Stimulated activated CD4-positive, alpha-beta T cell treated with anti-CD3 and anti-CD28 coated beads, Interleukin-1b, Interleukin-23, amount 100 ng/mL, for 4 hours (primary cell): ENCODE measurements at places on chromosomes 12 and 14.
A peak's percentile ranks its signal among the peaks of the same experiment; 100 is the strongest.

DNA sequence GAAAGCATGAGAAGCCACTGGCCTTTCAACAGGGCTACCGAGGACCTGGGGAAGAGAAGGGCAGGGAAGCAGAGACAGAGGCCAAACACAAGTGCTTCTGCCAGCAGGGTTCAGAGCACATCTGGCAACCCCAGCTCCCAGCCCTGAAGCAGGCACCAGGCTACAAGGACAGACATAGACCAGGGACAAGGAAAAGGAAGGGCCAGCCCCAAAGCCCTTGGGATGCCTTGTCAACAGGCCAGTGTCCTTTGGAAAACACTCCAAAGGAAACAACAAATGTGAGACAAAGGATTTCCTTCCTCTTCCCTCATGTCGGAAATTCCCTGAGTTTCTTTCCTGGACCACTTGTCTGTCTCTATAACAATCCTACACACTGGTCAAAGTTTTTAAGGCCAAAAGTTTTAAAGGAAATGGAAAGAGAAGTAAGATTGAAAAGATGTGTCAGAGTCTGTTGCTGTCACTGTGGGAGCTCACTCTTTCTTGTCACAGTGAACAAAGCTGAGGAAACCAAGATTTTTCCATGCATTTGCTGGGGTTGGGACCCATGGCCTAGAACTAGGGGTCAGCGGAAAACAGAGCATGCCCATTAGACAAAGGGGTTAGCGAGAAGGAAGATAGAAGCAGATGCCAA is 59.4 kb downstream of the TTC9 start:
- no peak for DNase-seq

- DNase-seq = no peak
Observed at GRCh38 chr12:96078231-96079135, 43.1 kb upstream of the LTA4H start.

GRCh38 chr12:90801776-90802175 is 153.2 kb downstream of the CCER1 start:
- DNase-seq = no peak

- DNase-seq = no peak
Observed at GRCh38 chr12:76449993-76450392, 101.8 kb upstream of the BBS10 start.

- no peak for DNase-seq
Observed at GRCh38 chr12:98154850-98155249, 360.5 kb upstream of the TMPO start.

- no peak for DNase-seq
Observed at GRCh38 chr14:103156651-103157378, 33.6 kb downstream of the TNFAIP2 start.

GRCh38 chr12:106303202-106303820 is 778 bp downstream of the TCP11L2 start:
- DNase-seq = peak; percentile 52

- no peak for DNase-seq
Observed at GRCh38 chr14:31560759-31561154, 447 bp upstream of the NUBPL start.

GRCh38 chr14:79911744-79912143 is 299.6 kb downstream of the DIO2 start:
- DNase-seq = no peak

DNA sequence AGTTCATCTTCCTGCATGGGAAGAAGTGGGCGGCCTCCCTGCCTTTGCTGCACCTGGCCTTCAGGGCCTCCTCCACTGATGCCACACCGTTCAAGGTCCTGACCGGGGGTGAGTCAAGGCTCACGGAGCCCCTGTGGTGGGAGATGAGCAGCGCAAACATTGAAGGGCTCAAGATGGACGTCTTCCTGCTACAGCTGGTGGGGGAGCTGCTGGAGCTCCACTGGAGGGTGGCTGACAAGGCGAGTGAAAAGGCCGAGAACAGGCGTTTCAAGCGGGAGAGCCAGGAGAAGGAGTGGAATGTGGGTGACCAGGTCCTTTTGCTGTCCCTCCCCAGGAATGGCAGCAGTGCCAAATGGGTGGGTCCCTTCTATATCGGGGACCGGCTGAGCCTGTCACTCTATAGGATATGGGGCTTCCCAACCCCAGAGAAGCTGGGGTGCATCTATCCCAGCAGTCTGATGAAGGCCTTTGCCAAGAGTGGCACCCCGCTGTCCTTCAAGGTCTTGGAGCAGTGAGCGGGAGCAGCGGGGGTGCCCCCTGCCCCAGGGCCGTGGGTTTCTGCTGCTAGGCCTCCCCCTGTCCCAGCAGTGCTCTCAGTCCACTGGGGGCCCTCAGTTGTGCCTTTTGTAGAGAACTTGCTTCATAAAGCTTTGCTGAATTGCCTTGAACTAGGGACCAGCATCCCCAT is 12.4 kb downstream of the CBLN3 start:
- DNase-seq = no peak

- DNase-seq = no peak
Observed at GRCh38 chr12:53005215-53005985, 856 bp upstream of the EIF4B start.

GRCh38 chr14:32808644-32809043 is 130.0 kb upstream of the NPAS3 start:
- DNase-seq = no peak

DNA sequence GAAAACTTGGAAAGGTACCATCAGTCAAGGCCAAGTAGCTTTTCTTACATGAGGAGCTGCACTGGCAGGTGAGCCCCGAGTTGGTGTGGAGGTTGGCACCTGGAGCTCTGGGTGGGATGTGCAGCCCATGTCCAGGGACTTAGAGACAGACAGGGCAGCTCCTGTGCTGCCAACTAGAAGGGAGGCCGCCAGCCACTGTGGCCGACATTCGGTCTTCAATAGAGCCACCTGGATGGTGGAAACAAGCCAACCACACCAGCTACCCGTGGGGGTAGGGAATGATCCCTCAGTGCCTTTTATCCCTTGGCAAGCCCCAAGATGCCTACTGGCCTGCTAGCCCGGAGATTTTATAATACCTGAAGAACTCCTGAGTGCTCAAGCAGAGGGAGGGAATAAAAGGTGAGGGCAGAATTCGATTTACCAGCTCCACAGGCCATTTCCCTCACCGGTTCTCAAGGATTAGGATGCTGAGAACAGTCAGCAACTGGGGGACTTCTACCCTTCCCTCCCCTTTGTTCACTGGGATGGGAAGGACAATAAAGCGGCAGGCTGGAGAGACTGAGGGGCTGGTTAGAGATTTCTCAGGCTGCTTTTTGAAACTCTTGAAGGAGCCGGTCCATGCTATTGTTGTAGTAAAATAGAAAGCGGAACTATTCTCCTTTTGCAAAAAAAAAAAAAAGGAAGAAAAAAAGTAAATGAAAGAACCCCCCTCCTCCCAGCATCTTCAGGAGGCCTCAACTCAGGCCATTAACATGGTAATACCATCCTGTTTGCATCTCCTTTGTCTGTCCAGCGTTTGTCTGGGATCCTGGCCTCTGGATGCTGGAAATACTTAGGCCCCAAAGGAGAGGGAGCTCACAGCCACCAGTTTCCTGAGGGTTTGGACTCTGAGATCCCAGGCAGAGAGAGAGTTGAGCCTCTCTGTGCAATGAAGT is 321.6 kb downstream of the ZFP36L1 start:
- no peak for DNase-seq

DNA sequence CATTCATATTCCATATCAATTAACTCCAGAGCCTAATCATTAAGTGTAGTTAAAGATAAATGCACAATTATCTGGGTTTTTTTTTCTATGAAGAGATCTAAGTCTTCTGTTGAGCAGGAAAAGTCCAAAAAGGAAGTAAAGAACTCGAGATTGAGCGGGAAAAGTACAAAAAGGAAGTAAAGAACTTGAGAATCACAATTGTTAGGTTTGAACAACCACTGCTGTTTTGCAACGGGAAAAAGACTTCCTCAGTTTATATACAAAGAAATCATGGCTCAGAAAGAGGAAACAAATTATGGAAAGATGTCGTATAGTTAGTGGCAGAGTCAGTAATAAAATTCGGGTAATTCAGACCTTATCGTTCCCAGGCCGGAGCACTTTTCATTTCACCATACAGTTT is 63.3 kb downstream of the PPP1R12A start:
- DNase-seq = no peak

DNA sequence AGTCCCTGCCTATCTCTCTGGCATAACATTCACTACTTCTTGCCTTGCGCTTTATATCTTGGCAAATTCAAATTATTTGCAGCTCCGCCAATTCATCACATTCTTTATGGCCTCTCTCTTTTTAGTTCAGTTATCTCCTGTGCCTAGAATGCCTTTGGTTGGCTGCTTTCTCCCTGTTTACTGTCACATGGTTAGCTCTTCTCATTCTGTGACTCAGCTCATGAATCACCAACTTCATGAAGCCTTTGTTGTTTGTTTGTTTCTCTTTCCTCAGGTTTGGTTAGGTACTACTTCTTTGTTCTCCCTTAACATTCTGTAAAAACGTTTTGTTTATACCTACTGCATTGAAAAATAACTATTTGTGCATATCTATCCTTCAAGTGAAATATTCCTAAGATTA is 376.5 kb upstream of the GARIN6 start:
- DNase-seq = no peak

DNA sequence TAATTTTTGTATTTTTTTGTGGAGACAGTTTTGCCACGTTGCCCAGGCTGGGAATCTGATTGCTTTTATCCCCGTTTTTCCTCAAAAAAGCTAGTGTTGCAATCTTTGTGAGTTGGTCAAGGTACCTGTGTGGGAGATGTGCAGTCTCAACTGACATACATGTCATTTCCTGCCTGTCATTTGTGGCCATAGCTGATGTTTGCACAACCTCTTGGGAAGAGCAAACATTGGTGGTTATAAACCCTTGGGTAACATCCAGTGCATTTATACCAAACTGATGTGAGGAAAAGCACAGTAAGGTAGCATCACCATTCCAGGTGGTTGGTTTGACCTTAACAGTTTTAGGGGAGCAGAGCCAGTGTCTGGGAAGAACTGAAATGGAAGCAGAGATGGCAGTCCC is 54.7 kb downstream of the ATG14 start:
- DNase-seq = no peak

GRCh38 chr12:92625639-92626310 is 77.0 kb upstream of the PLEKHG7 start:
- no peak for DNase-seq

DNA sequence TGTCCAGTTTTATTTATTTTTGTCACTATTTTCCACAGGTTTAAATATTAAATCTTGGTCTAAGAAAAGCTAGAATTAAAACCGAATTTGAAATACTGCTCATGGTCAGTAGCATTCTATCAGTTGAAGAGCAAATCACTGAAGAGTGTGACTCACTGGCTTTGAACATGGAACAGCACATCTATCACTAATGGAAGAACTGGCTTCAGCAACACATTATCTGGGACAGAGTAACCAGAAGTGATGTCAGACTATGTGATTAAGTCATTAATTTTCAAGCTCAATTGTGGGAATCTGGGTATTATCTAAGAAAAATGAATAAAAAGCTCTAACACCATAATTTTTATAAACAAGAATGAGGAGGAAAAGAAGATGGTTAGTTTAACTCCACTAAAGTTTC is 527.5 kb downstream of the TMTC2 start:
- no peak for DNase-seq

- no peak for DNase-seq
Observed at GRCh38 chr14:28770630-28771029, 4.0 kb downstream of the FOXG1 start.

DNA sequence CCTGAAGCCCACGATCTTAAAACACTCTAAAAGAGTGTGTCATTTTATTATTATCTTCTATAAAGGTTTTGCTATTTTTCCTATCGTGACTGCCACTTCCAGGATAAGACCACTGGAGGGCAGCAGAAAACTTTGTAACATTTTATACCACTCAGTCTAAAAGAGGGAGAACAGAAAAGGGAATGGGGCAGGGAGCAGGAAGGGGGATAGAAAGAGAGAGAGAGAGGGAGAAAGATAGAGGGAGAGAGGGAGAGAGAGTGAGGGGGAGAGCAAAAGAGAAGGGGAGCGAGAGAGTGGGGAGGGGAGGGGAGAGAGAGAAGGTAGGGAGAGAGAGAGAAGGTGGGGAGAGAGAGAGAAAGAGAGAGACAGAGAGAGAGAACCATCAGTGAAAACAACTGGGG is 2.0 kb upstream of the ART4 start:
- DNase-seq = peak; percentile 2

DNA sequence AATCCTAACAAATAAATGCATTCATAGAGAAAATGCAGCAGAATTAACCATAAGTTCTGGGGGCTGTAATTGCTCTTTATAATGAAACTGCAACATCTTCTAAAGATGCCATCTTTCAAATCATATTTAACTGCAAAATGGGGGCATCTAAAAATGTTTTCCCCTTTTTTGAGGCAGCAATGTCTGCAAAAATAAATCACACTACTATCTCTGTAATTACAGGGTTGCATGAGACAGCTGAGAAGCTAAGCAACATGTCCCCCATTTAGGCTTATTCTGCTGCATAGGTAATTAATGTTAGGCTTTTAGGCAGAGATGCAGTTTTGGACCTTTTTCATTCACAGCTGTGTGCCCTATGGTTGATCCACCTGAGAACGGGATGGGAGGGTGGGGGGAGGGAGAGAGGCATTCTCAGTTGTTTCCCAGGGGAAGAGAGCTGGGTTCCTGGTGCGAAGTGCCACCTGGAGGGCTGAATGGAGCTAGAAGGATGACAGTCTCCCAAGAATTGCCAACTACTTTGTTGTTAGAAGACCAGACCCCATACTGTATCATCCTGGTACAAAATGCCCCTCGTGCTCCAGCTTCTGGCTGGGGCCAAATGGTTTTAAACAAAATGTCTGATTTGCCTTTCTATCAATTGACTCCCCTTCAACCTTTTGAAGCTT is 154.2 kb downstream of the APAF1 start:
- DNase-seq = no peak

DNA sequence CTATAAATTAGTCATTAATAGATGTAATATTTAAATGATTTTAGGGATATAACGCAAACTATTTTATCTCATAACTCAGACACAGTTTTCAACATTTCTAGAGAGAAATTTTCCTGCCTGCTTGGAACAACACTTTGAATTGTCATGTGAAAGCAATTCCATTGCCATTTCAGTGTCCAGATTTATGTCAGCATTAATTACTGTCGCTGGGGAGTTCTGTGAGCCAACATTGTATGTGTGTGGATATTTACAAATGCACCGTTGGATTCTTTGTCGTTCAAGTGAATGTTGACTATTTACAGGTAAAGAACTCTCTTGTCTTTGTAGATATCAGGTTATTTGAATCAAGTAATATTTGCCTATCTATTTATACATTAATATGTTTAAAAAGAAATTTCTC is 465.3 kb upstream of the RGS6 start:
- no peak for DNase-seq

- DNase-seq = no peak
Observed at GRCh38 chr12:85457016-85457415, 177.0 kb downstream of the ALX1 start.

- DNase-seq = peak; percentile 57
Observed at GRCh38 chr14:61269321-61270083, 11.6 kb downstream of the TMEM30B start.

DNA sequence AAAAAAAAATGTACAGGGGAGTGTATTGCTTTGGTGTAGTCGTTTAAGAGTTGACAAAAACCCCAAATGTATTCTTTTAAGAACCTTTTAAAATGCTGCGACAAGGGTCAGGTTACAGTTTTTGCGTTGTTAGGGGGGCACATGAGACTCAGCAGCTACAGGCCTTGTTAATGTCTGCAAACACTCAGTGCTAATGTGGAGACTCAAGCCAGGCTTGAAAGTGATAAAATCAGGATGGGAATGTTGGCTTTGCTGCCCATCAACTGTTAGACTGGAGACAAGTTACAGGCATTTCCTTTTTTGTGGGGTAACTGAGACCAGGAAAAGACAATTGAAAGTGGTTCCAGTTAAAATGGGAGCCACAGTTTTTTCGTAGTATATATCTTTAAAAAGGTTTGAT is 84.8 kb downstream of the PRKCH start:
- no peak for DNase-seq
